ENCODE measurements at places on chromosomes 2 and 18. TPM values are rescaled to one million over a fixed set of nuclear protein-coding genes. Genes with fewer than 3 reads are reported as not detected.

The SLC14A1 gene
- total RNA-seq: not detected

The SERPINB4 gene
- total RNA-seq: 1.1 TPM

- no peak overlapping the region for H3K27ac ChIP-seq
- no peaks in the 10 kb centered on the region for H3K27me3 ChIP-seq
- DNase-seq: no peak
- H3K36me3 ChIP-seq: no peaks in the 10 kb centered on the region
- no peak overlapping the region for H3K4me3 ChIP-seq
These were observed 109.6 kb downstream of the ICOS start for GRCh38 chr2:204046145-204046544.

The TSPYL6 gene
- total RNA-seq: not detected

- H3K27me3 ChIP-seq: peaks cover 15% of the 10 kb centered on the region
- H3K4me3 ChIP-seq: no peak overlapping the region
- H3K36me3 ChIP-seq: no peaks in the 10 kb centered on the region
- no peak overlapping the region for H3K27ac ChIP-seq
These were observed 7.3 kb downstream of the EMILIN2 start for GRCh38 chr18:2853926-2854664.

The PAX8 gene
- total RNA-seq: 0.16 TPM

GRCh38 chr18:68764016-68764415, 33.9 kb upstream of the CCDC102B start:
- 0 out of 2 replicates have a peak, but pooled peaks cover 2% of the 10 kb centered on the region for H3K36me3 ChIP-seq
- no peaks in the 10 kb centered on the region for H3K27me3 ChIP-seq
- H3K27ac ChIP-seq: no peak overlapping the region
- H3K4me3 ChIP-seq: no peak overlapping the region
- H3K4me1 ChIP-seq: no peaks in the 10 kb centered on the region

The CRYGC gene
- total RNA-seq: not detected

DNA sequence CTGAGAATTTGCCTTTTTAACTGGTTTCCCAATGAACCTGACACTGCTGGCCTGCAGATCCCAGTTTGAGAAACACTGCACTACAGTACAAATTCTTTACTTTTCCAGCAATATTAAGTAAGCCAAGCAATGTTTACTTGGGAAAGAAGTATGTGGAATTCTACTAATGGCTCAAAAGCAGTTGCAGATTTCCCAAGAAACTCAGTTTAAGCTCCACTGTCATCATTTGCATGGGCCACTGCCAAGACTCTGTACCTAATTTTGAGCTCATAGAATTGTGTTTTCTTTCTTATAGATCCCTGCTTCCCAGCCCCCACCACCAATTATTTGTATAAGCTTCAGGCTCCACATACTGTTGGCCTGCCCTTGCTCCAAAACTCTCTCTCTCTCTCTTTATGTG, 676.1 kb downstream of the RNF144A start:
- H3K27me3 ChIP-seq: no peaks in the 10 kb centered on the region
- no peak overlapping the region for H3K27ac ChIP-seq
- no peaks in the 10 kb centered on the region for H3K36me3 ChIP-seq
- H3K4me1 ChIP-seq: no peaks in the 10 kb centered on the region
- no peak overlapping the region for H3K4me3 ChIP-seq

The POTEJ gene
- not detected for total RNA-seq

The REL gene
- 6.1 TPM for total RNA-seq

The IL1B gene
- not detected for total RNA-seq

DNA sequence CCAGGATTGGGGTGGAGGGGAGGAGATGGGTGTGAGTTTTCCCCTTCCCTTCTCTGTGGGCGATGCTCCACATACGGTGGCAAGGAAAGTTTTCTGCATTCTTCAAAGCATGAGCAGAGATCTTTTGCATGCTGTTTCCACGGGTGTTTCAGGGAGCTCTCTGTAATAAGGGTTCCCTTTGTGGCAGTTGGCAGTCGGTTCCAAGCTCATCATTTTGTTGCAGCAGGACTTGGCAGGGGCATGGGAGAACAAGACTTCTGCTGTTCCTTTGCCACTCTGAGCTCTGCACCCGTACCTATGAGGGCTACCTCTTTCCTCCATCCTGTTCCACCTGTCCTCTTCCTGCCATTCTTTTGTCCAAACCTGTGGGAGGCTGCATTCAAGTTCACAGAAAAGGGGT, 71.3 kb upstream of the SPRED2 start:
- H3K36me3 ChIP-seq: no peaks in the 10 kb centered on the region
- no peaks in the 10 kb centered on the region for H3K27me3 ChIP-seq
- no peak for DNase-seq
- no peak overlapping the region for H3K27ac ChIP-seq

GRCh38 chr2:177942731-177943130, 129.8 kb downstream of the PDE11A start:
- no peaks in the 10 kb centered on the region for H3K36me3 ChIP-seq
- DNase-seq: no peak
- no peaks in the 10 kb centered on the region for H3K4me1 ChIP-seq
- no peak overlapping the region for H3K27ac ChIP-seq

GRCh38 chr2:239932881-239933735, 92.0 kb downstream of the NDUFA10 start:
- no peaks in the 10 kb centered on the region for H3K36me3 ChIP-seq
- no peaks in the 10 kb centered on the region for H3K27me3 ChIP-seq
- H3K4me1 ChIP-seq: no peaks in the 10 kb centered on the region
- no peak overlapping the region for H3K4me3 ChIP-seq

The VWA3B gene
- total RNA-seq: not detected

DNA sequence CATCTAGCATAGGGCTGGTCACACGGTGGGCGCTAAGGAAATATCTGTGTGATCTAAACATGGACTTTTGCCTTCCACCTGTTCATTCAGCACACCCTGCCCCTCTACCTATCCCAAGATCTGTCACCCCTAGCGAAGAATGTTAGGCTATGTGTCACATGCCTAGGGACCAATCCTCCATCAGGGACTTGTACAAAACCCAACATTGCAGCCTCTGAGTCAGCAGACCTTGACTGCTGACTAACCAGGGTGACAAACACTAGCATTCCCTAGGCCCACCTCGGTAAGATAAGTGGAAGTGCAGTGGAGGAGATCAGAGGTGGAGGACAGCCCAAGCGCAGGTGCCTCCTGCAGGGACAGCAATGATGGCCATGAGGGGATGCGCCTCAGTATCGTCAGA, 99.2 kb downstream of the SOX11 start:
- H3K27ac ChIP-seq: no peak overlapping the region
- no peaks in the 10 kb centered on the region for H3K4me1 ChIP-seq
- no peaks in the 10 kb centered on the region for H3K27me3 ChIP-seq
- no peak for DNase-seq
- no peak overlapping the region for H3K4me3 ChIP-seq

- no peaks in the 10 kb centered on the region for H3K4me1 ChIP-seq
- no peaks in the 10 kb centered on the region for H3K27me3 ChIP-seq
- H3K27ac ChIP-seq: no peak overlapping the region
- no peak for DNase-seq
- no peak overlapping the region for H3K4me3 ChIP-seq
- H3K36me3 ChIP-seq: no peaks in the 10 kb centered on the region
These were observed 17.3 kb upstream of the NEUROD1 start for GRCh38 chr2:181697571-181697970.

The HOXD12 gene
- not detected for total RNA-seq

DNA sequence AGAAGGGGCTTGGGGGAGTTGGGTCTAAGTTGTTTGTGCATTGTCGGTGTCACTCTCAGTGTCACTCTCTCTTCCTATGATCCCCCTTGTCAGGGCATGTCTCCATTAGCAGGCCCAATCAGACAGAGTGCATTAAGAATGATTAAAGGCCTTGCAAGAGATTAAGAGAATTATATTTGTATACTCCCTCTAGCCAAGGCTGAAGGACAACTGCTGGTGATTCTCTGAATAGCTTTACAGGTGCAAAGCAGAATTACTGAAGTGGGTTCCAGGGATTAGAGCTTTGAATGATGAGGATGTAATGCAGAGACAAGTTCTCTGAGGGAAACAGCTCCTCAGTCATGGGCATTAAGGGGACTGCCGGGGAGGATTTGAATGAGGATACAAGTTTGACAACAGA, 104.8 kb upstream of the LGALSL start:
- H3K4me1 ChIP-seq: no peaks in the 10 kb centered on the region
- no peaks in the 10 kb centered on the region for H3K36me3 ChIP-seq
- no peak overlapping the region for H3K4me3 ChIP-seq
- no peak for DNase-seq
- H3K27me3 ChIP-seq: no peaks in the 10 kb centered on the region

The PPP3R1 gene
- total RNA-seq: 52.7 TPM

- no peaks in the 10 kb centered on the region for H3K36me3 ChIP-seq
- peaks cover 46% of the 10 kb centered on the region for H3K4me1 ChIP-seq
- H3K27me3 ChIP-seq: no peaks in the 10 kb centered on the region
- no peak overlapping the region for H3K4me3 ChIP-seq
- H3K27ac ChIP-seq: no peak overlapping the region
These were observed 49.6 kb downstream of the ZEB2 start for GRCh38 chr2:144470334-144470733.

GRCh38 chr2:150129921-150130575, 357.4 kb downstream of the RND3 start:
- no peaks in the 10 kb centered on the region for H3K27me3 ChIP-seq
- no peaks in the 10 kb centered on the region for H3K36me3 ChIP-seq
- H3K27ac ChIP-seq: no peak overlapping the region
- no peaks in the 10 kb centered on the region for H3K4me1 ChIP-seq
- no peak for DNase-seq
- H3K4me3 ChIP-seq: no peak overlapping the region

DNA sequence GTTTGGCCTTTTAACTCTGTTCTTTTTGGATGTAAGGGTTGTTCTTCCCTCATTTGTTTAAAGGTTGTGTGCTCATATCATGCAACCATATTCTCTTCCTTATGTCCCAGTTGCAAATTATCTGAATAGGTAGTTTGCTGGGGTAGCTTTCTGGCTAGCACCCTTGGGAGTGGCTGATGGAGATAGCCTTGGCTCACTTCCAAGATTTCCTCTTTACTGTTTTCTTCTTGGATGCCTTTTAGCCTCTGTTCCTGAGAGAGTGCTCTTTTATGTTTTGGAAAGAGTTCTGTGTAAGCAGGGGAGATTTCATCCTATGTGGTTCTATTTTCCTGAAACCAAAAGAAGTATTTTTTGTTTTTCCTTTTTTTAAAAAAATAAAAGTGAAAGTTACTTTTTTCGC, 25.4 kb downstream of the USP14 start:
- no peak overlapping the region for H3K27ac ChIP-seq
- no peak overlapping the region for H3K4me3 ChIP-seq
- H3K36me3 ChIP-seq: peaks cover 16% of the 10 kb centered on the region
- H3K27me3 ChIP-seq: no peaks in the 10 kb centered on the region
- no peaks in the 10 kb centered on the region for H3K4me1 ChIP-seq
- DNase-seq: no peak

- no peak overlapping the region for H3K4me3 ChIP-seq
- no peaks in the 10 kb centered on the region for H3K4me1 ChIP-seq
- no peak for DNase-seq
- H3K27me3 ChIP-seq: no peaks in the 10 kb centered on the region
These were observed 48.6 kb downstream of the SPOPL start for GRCh38 chr2:138550172-138550571.

The PFN4 gene
- total RNA-seq: 0.28 TPM

The RAD51AP2 gene
- not detected for total RNA-seq

DNA sequence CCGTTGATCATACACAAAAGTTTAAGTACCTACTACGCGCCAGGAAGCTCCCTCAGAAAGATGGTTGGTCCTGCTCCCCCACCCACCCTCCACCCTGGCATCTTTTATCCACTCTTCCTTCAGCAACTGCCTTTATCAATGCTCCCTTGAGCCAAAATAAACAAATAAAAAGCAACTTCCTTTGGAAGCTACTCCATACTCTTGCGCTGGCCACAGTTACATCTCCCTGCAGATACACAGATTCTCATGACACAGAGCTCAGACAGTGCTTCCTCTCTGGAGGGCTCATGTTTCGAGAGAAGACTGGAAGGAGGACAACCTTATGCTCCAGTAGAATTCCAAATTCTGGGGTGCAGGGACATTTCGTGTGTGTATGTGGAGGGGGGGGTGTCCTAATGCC, 3.8 kb upstream of the STEAP3 start:
- no peak for DNase-seq
- no peaks in the 10 kb centered on the region for H3K36me3 ChIP-seq
- H3K4me1 ChIP-seq: peaks cover 47% of the 10 kb centered on the region
- no peak overlapping the region for H3K27ac ChIP-seq

The CNGA3 gene
- not detected for total RNA-seq

The PLGLB2 gene
- 1.0 TPM for total RNA-seq

The AP1S3 gene
- 25.5 TPM for total RNA-seq

The PPIG gene
- total RNA-seq: 40.7 TPM

GRCh38 chr2:231191896-231192872, 6.2 kb upstream of the ARMC9 start:
- H3K4me1 ChIP-seq: peaks cover 24% of the 10 kb centered on the region
- no peak overlapping the region for H3K27ac ChIP-seq
- no peak overlapping the region for H3K4me3 ChIP-seq
- H3K27me3 ChIP-seq: no peaks in the 10 kb centered on the region
- peak; percentile 93 for DNase-seq

The SAG gene
- total RNA-seq: not detected

DNA sequence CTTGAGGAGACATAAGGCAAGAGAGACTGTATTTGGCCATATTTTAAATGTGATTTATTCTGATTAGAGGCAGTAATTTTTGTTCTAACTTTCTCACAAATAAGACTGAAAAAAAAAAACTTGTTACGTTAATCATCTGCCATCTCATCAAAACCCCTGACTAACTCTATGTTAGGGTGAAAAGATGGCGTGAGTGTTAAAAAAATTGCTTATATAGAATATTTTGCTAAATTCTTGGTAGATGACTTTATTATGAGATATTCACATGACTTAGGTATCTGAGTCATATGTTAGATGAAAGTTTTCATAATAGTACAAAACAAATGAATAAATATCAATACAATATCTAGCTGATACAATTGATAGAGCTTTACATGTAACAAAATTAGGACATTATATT, 1508.7 kb upstream of the TMEFF2 start:
- no peak overlapping the region for H3K27ac ChIP-seq
- no peaks in the 10 kb centered on the region for H3K27me3 ChIP-seq
- no peaks in the 10 kb centered on the region for H3K4me1 ChIP-seq
- no peak overlapping the region for H3K4me3 ChIP-seq
- H3K36me3 ChIP-seq: no peaks in the 10 kb centered on the region

- DNase-seq: no peak
- no peak overlapping the region for H3K4me3 ChIP-seq
- H3K36me3 ChIP-seq: no peaks in the 10 kb centered on the region
- H3K27me3 ChIP-seq: no peaks in the 10 kb centered on the region
These were observed 198.5 kb upstream of the GALNT5 start for GRCh38 chr2:157059036-157059435.

The TMSB10 gene
- total RNA-seq: 976 TPM

GRCh38 chr18:39752351-39752750, 2186.8 kb upstream of the CELF4 start:
- DNase-seq: no peak
- no peaks in the 10 kb centered on the region for H3K4me1 ChIP-seq
- H3K4me3 ChIP-seq: no peak overlapping the region
- no peak overlapping the region for H3K27ac ChIP-seq

- H3K4me1 ChIP-seq: peaks cover 46% of the 10 kb centered on the region
- peak overlapping the region; percentile 82 for H3K4me3 ChIP-seq
- no peaks in the 10 kb centered on the region for H3K27me3 ChIP-seq
- H3K36me3 ChIP-seq: no peaks in the 10 kb centered on the region
These were observed 2.7 kb downstream of the VSNL1 start for GRCh38 chr2:17543131-17543660.

The NT5DC4 gene
- total RNA-seq: not detected
